ENCODE measurements at places on chromosomes 1 and 21.

DNA sequence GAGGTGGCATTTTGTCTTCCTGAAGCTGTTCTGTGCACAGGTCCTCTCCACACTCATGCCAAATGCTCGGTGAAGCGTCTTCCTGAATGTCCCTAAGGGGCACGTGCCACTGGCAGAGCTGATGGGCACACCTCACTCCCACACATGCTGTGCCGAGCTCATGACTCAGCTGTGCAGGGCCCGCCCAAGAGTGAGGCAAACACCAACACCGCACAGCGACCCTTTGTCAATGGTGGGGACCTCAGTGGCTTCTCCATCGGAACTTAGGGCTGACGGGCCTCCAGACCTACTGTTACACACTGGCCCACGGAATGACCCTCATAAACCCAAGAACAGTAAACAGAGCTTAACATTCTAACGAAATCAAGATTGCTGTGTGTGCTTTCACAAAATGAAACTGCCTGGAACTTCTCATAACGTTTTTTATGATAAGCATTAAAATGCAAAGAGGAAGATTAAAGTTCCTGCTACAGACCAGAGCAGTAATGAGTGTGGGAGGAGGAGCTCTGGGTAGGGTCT lies 89.3 kb downstream of the SIM2 start:
- DNase-seq, result no peak

GRCh38 chr1:65278376-65279069 lies 30.8 kb upstream of the DNAJC6 start:
- DNase-seq, result no peak

GRCh38 chr1:44068442-44068921 lies 37.2 kb upstream of the SLC6A9 start:
- no peak for DNase-seq

GRCh38 chr1:90502696-90503095 lies 214.4 kb downstream of the BARHL2 start:
- no peak for DNase-seq

- DNase-seq, result no peak
These were observed 49.5 kb downstream of the SSBP3 start for GRCh38 chr1:54356680-54357147.

DNA sequence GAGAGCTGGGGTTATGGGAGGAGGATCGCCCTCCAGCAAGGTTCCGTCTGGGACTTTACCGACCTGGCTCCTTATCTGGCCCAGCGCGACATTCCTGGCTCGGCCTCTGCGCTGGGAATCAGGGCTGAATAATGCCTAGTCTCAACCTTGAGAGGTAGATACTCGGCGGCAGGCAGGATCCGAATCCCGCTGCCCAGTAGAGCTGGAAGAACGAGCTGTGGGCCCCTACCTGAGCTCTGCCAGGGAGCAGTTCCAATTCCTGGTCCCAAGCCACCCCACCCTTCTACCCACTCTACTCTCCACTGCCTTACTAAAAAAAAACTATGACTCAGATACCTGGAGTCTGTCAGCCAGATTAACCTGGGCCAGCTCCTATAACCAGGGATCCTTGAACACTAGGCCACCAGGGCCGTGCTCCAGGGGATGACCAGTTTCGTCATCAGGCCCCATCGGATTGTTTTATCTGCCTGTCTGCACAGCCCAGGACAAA lies 53.6 kb downstream of the RHBG start:
- no peak for DNase-seq

DNA sequence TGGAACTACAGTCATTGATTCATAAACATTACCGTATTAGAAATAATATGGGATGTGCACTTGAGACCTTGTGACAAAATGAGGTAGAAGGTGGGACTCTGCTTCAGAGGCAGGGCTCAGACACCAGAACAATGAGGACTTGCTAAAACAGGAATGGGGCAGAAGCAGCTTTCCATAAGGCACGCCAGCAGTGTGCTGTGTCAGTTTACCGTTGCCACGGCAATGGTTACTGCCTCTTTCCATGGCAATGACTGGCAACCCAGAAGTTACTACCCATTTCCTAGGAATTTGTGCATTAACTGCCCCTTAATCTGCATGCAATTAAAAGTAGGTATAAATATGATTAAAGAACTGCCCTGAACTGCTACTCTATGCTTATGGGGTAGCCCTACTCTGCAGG lies 169.0 kb downstream of the CHRM3 start:
- DNase-seq, result no peak

- DNase-seq, result peak; percentile 55
These were observed 3.3 kb upstream of the FCRL6 start for GRCh38 chr1:159798893-159799292.

DNA sequence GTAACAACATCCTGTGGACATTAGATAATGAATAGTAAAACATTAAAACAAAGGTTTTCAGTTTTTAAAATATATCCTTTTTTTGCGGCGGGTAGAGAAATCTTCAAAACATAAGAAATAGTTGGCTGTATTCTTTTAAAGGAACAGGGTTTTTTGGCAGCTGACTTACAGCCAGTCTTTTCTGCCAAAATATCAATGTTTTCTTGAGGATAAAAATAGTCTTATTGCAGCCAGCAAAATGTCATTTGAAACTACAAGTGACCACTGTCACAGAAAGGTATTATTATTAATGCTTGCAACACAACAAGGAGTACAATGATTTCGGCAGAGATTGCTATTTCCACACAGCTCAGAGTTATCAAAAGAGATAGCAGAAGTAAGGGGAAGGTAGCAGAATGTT lies 21.4 kb downstream of the OLFM3 start:
- DNase-seq, result no peak

DNA sequence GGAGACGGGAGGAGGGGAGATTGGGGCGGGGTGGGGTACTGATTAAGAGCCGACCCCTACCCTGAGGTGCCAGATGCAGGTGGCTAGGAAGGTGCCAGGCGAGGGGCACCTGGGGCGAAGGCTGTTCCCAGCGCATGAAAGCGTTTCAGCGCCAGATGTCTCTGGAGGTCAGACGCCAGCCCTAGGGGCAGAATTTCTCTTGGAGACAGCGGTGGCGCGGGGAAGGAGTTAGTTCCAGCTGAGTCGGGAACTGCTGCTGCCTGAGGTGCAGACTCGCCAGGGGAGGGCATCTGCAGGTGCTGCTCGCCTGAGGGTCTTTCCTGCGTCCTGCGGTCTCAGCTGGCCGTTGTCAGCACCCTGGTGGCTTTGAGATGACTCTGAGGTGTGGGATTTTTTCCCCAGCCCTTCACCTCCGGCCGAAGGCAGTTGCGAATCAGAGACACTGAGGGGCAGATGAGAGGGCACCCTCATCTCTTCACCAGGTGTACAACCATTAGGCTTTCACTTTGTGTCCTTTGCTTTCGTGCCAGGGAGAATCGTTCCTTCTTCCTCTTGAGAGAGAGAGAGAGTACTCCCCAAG lies 539 bp downstream of the CGN start:
- peak; percentile 35 for DNase-seq

GRCh38 chr1:115767403-115767802 lies 1.1 kb downstream of the CASQ2 start:
- DNase-seq, result no peak

DNA sequence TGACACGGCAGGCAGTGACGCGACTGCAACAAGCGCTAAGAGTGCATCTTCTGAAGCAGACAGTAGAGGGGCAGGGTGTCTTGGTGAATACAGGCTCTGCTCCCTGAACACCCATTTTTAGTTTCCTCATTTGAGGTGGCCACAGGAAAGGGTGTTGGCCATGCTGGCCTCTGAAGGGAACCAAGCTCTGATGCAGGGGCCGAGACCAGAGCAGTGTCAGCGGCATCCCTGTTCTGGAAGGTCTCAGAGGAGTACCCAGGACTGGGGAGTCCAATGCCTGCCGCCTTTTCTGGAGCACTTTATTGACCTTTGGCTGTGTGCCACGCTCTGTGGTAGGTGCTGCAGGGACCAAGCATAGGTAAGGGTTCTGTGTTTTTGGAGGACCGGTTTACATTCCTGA lies 100.4 kb downstream of the KCNJ6 start:
- DNase-seq, result no peak

DNA sequence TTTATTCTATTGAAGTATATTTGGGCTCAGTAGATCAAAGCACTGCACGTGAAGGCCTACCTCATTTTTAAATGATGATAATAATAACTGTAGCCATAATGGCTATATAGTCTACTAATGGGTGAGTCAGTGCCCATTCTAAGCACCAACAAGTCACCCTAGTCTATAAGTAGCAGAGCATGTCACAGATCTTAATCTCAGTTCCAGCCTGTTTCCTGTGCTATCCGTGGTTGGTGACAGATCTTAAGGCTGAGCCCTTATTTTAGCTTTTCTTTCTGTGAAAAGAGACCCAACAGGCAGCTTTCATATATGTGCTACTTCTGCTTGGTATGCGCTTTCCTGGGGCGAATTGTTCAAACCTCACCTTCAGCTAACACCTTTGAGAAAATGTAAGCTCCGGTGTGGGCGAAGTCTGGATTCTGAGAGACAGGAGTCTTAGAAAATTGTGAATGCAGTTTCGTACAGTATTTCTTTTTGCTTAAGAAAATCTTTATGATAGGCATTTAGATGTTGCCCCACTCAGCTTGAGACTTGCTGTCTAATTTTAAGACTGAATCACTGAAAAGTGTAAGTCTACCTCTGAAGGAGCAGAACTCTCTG lies 59.6 kb downstream of the FMN2 start:
- no peak for DNase-seq

DNA sequence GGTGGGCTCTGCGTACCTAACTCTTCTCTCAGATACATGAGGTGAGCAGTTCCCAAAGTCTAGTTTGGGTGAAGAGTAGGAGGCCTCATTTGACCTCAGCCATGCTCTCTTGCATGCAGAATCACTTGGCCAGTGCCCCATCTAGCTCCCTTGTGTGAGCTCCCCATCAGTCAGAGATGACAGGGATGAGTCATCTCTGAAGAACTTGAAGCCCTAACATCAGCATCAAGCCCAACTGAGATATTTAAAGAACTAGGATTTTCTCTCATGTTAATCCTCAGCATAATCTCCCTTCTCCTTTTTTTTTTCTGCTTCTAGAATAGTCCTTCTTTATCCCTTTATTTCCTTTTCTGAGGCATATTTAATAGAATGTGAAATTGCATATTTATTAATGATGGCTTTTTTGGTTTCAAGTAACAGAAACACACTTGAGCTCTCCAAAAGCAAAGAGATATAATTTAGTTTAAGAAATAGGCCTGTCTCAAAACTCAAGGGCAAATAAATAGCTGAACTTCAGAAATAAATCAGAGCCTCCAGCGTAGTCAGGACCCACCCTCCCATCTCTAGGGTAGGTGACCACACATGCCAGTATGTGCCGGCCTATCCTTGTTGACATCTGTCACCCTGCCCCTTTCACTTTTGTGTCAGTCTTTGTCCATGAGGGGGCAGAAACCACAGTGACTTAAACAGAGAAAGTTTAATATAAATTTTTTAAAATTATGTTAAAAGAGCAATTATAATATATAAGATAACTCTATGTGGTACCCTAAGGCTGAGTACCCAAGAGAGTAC lies 112.3 kb downstream of the TSEN15 start:
- no peak for DNase-seq

DNA sequence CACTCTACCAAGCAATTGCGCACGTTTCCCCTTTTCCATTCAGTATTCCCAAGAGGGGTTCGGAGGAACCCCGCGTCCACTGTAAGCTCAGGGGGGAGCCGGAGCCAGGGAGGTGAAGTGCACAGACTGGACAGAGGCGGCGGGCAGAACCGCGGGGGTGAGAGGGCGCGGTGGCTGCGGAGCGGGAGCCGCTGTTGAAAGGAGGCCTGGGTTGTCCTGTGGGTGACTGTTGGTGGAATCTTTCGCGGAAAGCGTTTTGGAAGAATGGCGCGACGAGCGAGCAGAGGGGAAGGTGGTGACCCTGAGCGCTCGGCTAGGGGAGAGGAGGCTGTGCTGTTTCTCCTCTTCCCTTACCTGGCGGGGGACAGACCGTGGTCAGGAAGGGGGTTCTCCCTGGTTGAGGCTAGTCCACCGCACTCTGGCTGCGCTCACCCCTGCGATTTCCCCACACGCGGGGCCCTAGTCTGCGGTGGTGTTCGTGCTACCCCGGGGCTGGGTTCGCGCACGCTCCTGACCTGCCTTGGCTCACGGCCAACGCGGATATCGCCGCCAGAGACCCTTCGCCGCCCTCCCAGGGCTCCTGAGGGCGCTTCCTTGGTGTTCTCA lies 92.8 kb downstream of the PRKAB2 start:
- DNase-seq, result no peak

DNA sequence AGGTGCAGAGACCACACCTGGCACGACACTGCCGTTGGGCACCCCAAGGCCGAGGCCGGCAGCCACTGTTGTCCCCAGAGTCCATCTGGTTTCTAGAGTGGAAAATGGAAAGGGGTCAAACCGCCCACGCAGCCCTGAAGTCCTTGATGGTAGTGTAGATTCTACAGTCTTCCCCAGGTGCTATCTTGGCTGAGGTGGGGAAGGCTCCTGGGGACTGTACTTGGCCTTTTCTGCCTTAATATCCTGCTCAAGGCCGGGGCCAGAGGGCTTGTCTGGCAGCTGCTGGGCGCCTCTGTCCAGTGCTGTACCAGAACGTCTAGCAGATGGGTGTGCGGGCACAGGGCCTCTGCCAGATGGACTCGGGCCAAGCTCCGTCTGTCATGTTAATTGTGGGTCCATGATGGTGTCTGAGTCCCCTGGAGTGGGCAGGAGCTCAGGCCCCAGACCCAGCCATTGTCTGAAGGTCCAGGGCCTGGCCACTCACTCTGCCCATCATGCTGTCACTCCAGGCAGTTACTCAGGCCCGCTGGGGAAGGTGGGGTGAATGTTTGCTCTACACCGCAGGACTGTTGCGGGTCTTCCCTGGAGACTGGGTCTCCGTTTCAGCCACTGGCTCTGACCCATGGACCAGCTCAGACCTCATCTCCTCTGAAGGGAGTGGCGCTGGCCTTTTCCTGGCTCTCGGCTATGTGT lies 161.9 kb upstream of the COL6A1 start:
- no peak for DNase-seq

DNA sequence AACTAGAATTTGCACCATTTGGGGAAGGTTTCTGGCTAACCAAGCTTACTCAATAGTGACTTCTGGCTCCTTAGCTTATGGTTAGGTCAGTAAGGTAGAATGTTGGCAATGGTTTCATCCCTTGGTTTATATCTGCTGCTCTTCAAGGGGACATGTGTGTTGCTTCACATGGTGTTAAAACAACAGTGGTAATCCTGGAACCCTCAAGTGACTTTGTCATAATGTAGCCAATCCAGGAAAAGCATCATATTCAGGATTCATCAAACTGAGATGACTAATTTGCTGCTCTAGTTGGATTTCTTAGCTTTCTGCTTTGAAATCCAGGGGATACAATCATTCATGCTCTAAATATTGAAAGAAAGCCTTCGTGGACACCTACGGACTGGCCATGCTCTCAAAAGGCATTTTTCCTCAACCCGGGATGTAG lies 108.7 kb downstream of the RGL1 start:
- no peak for DNase-seq

GRCh38 chr21:14572204-14572780 lies 26.2 kb upstream of the SAMSN1 start:
- DNase-seq, result no peak

DNA sequence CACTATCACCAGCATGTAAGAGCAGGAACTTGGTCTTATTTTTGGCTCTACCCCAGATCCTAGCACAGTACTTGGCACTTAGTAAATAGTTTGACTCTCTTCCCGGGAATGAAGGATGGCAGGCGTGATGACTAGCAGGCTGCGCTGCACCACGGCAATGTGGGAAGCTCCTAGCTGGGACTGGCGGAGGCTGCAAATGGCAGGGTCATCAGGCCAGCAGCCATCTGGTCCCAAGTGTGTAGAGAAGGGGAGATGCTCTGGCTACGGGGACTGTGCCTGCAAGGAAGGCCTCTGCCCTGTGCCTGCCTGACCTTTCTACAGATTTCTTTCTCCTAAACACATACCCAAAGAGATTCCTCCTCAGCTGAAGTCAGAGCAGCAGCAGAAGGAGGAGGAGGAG lies 95.0 kb downstream of the KCND3 start:
- no peak for DNase-seq

GRCh38 chr21:33198346-33199099 lies 31.2 kb upstream of the IFNAR2 start:
- DNase-seq, result no peak

- DNase-seq, result peak; percentile 76
These were observed 8.1 kb downstream of the PSRC1 start for GRCh38 chr1:109274533-109275476.
